A549 treated with RU486 at 1 μM for 4 hours (cell line): ENCODE measurements at places on chromosomes 3 and 15. TPM values are rescaled to one million over a fixed set of nuclear protein-coding genes. Genes with fewer than 3 reads are reported as not detected.

ISLR2 gene
- total RNA-seq = 0.15 to 0.29 TPM (median 0.20 TPM) in 4 of 5 replicates, not detected in the other

RNF168 gene
- total RNA-seq = 3.5 to 5.4 TPM (median 4.7 TPM) in 5 replicates

GOLGA8S gene
- total RNA-seq = 0.09 to 0.16 TPM (median 0.14 TPM) in 5 replicates

B2M gene
- total RNA-seq = 409 to 483 TPM (median 446 TPM) in 5 replicates

BSN gene
- total RNA-seq = 0.08 to 0.20 TPM (median 0.15 TPM) in 5 replicates

SLC28A2 gene
- total RNA-seq = not detected in 5 replicates

SLC15A2 gene
- 0.08 to 0.27 TPM (median 0.26 TPM) in 4 of 5 replicates, not detected in the other for total RNA-seq

MST1R gene
- 5.3 to 8.5 TPM (median 7.4 TPM) in 5 replicates for total RNA-seq

C2CD4B gene
- total RNA-seq = 0.09 to 0.16 TPM in 2 of 5 replicates, not detected in the others
